ENCODE measurements at places on chromosomes 13 and 19.
A peak's percentile ranks its signal among the peaks of the same experiment; 100 is the strongest.

DNA sequence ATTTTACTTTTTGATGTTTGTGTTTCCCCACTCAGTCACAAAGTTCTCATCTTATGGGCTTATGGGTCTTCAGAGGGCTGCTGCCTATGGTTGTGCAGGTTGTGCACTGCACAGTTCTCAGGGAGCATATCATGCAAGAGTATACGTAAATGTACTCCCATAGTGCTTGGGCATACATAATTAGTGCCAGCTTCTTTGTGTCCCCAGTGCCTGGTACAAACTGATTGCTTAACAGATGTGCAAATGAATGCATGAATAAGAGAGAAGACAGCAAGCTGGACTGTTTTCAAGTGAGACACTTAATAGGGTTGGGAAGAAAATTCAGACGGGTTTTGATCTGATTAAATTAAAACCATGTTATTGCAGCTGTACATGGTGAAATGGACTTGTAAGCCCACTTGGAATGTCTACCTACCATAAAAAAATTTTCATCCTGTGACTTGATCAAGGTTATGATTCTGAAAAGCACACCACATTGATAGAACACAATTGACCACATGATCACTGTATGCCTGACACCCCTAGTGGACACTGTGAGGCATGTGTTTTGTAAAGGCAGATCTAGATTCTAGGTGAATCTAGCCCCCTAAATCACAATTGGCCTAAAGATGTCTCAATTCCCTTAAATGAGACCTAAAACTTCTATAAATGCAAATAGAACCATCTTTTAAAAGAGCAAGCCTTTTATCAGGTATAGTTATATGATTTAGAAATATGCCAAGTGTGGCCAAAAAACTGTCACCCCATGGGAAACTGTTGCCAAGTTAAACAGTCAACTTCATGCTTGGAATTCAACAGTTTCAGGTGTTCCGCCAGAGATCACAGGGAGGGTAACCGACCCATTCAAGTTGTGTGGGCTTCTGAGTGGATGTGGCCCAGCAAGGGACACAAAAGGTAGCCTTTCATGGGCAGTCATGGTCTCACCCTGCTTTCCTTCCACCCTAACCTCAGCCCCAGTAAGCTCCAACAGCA, 27.9 kb downstream of the FAM124A start:
- DNase-seq, result peak; percentile 35

GRCh38 chr13:69641773-69642172, 465.9 kb upstream of the ATXN8OS start:
- DNase-seq, result no peak

DNA sequence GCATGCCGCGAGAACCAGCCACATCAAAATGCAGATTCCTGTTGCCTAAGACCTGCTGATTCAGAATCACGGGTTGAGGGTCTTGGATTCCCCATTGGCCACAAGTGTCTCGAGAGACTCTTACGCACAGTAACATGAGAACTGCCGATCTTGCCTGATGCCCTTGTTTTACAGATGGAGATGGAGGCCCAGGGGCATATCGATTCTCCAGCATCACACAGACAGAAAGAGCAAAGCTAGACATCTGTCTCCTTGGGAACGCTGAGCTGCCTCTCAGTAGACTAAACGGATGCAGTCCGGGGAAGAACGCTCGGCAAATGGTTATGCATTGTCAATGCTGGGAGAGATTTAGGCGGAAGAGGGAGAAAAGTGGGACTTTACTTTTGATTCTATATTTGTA, 5.4 kb downstream of the NLRP12 start:
- DNase-seq, result peak; percentile 44

- DNase-seq, result no peak
Observed at GRCh38 chr13:27534108-27534980, 84.0 kb upstream of the MTIF3 start.

DNA sequence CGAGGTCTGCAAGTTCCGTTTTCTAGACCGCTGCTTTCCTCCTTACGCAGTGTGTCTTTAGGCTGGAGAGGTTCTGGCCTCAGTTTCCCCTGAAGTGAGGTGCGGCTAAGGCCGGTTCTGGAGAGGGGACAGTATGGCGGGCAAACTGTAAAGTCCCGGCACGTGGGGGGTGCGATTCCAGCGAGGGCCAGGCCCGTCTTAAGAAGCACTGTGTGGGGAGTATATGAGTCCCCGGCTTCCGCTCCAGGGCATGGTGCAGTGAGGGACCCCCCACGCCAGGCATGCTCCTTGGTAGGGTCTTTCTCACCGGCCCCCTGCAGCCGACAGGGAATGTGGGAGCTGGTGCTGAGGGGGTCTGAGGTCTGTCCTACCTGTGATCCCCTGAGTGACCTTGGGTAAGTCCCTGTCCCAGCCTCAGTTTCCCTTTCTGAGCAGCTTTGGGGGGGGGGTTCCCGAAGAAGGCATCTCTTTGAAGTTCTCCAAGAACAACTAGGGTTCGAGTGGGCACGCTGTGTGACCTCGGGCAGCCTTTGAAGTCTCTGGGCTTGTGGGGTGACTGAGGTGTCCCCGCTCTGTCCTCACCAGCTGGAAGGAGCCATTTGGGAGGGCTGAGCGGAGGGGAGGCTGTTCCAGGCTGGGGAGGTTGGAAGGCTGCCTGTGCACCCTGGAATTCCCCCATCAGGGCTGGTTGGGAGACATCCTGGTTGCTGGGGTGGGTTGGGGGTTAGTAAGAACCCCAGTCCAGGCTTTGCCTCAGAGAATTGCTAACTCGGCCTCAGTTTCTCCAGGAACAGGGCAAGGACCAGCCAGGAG, 1.5 kb downstream of the NFIC start:
- no peak for DNase-seq

GRCh38 chr19:5479958-5480357, 24.7 kb downstream of the ZNRF4 start:
- DNase-seq, result no peak

- no peak for DNase-seq
Observed at GRCh38 chr13:79492918-79493594, 12.1 kb downstream of the NDFIP2 start.

DNA sequence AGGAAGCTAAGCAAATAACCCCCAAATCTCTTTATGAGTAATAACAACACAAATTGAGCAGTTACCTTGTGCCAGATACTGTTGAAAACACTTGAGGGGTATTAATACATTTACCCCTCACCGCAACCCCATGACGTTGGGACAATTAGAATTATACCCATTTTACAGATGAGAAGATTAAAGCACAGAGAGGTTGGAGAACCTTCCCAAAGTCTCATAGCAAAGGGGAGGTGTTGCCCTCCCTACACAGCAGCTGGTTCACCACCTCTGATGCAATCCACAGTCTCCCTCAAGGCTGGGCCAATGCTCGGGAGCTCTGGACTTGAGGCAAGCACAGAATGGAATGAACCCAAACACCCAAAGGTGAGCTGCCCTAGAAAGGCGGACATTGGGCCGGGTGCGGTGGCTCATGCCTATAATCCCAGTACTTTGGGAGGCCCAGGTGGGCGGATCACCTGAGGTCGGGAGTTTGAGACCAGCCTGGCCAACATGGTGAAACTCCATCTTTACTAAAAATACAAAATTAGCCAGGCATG, 3.9 kb upstream of the CCNE1 start:
- DNase-seq, result no peak

GRCh38 chr19:33413868-33414666, 40.6 kb downstream of the CEBPG start:
- no peak for DNase-seq

DNA sequence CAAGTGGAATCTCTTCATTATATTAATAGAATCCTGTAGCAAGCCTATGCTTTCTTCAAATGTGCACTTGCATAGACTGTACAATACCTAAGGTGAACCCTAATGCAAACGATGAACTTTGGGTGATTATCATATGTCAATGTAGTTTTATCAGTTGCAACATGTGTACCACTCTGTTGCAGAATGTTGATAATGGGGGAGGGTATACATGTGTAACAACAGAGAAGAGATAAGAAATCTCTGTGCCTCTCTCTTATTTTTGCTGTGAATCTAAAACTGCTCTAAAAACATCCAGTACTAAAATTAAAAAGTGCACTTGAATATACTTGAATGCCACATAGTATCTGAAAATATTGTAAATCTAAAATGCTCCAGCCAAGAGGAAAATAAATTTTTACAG, 820.8 kb upstream of the MIR17HG start:
- no peak for DNase-seq

DNA sequence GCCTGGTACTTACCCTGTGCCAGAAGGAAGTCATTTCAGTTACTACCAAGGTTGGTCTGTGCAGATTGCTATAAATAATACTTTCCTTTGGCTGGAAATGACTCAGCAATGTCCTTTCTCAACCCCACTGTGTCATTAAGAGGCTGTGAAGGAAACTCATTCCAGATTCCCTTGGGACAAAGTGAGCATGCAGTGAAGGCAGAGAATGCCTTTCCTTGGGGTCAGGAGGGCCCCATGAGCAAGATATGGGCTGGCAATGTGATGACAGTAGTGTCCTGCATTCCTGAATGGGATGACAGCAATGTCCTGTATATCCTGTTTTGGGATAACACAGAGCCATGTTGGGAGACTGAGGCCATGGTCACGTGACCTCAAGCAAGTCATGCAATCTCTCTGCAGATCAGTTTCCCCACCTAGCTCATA, 213.1 kb upstream of the TMTC4 start:
- DNase-seq, result peak; percentile 56

DNA sequence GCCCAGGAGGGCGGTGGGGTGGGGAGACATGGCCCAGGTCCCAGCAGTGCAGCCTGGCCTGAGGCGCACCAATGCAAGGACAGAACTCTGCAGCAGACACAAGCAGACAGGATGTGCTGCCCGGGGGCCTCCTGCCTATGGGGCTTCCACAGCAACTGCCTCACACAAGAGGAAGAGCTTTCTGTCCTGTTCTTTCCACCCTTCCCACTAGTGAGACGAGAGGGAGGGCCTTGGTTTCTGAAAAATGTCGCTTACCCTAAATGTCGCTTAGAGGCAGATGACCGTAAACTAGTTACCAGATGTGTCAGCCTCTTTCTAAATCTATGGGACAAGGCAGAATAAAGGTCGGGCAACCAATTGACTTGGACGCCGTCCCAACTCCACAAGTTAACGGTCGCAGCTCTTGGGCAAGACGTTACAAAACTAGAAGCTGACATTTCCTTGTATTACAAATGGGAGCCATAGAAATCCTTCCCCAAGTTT, at the start of gene LAIR1:
Gene LAIR1, minus strand, starts transcription at position 157 of the 483 bp plus-strand sequence. Its CDS starts 127 bp downstream, at position 30.
- DNase-seq, result peak; percentile 91

- DNase-seq, result no peak
Observed at GRCh38 chr13:110328573-110328972, 21.5 kb downstream of the COL4A2 start.

DNA sequence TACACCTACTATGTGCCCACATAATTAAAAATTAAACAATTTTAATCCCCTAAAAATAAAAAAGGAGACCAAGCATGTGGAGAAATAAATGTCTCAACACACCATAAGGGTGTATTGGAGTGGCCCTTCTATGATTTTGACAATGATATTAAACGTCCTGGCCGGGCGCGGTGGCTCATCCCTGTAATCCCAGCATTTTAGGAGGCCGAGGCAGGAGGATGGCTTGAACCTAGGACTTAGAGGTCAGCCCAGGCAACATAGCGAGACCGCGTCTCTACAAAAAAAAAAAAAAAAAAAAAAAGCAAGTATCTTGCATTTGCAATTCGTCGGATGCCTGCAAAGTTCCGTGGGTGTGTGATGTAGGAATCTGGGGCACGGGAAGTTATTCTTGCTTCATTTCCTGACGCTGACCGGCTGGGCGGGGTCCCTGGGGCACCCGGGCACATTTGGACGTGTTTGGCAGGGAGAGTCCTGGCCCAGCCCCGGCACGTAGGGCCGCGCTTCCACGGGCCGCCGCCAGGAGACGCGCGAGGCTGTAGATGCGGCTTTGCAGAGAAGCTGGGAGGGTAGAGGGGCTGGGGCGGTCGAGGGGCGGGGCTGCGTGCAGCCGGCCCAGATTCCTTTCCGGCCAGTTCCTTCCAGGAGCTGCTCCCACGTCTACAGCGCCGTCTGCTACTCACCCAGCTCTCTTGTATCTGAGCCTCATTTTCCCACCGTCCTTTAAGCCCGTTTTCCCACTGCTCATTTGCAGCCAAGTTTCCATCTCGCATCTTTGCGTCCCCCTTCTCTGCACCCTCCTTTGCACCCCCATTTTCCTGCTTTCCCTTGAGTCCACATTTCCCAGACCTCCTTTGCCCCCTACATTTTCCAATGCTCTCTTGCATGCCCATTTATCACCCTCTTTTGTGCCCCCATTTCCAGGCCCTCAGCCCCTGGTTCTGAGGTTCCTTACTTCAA, 2.2 kb upstream of the TSPAN16 start:
- DNase-seq, result peak; percentile 99

- DNase-seq, result no peak
Observed at GRCh38 chr19:5804516-5805461, at the start of gene NRTN. Gene NRTN (plus strand): TSS chr19:5805067. CDS start chr19:5824166, 19,099 bp downstream.

DNA sequence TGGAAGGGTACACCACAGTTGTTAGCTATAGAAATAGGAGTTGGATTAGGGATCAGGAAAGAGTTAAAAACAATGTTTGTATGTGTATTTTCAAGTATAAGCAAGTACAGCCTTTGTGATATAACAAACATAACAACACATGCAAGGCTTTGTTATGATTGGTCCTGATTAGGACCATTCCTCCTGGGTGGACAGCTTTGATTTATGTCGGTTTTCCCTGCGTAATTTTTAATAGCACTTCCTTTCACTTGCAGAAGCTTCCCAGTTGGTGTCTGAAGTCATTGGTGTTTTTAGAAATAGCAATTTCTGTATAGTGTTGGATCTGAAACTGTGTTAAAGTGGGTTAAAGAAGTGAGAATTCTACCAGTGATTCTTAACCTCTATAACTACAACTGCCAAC, 10.0 kb downstream of the FNDC3A start:
- no peak for DNase-seq

DNA sequence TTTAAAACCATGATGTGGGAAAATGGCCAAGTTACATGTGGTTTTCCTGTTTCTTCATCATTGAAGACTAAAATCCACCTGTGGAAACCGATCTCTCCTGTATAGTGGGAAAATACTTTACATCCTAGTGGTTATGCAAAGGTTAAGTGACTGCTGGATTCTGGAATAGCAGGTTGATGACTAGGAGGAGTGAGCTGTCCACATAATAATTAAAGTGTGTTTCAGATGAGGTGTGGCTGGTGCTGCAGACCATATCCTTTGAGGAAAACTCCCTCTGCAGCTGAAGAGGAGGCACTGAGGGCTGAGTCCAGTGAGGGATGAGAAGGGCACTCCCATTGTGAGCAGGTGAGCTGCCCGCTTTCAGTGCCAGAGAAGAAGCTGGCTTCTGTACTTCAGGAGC, 43.2 kb downstream of the DCLK1 start:
- no peak for DNase-seq

DNA sequence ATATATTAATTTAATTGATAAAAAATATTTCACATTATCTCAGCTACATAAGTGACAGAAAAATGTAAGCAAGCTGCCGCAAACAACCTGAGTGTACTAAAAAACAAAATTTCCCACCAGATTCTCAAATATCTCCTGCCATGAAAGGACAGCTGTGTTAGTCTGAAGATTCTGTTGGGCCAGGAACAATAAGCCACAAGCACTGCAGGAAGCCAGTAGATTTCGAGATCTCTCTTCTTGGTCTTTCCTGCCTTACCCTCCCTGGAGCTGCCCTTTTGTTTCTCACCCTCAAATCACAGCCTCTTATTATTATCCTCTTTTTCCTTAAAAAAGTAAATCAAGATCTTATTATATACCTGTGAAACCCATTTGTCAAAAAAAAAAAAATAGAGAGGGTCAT, 165.6 kb downstream of the EFNB2 start:
- no peak for DNase-seq
